ENCODE measurements at places on chromosomes 2 and 18.

DNA sequence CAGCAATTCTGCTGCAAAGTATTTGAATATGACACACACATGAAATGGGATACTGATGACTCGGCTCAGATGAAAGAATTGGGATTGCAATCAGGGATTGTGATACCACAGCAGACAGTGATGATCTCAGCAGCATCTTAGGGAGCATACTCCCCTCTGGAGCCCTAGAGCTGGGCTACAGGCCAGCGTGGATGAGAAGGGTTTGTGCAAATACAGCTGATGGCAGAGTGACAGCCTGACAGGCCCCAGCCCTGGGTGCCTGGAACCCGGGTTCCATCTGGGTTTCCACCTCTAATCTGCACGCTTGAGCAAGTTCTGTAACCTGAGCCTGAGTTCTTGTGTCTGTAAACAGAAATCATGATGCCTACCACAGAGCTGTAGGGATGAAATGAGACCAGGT, 418.0 kb downstream of the LRATD1 start:
- no peaks in the 10 kb centered on the region for H3K36me3 ChIP-seq
- H3K27me3 ChIP-seq = no peaks in the 10 kb centered on the region
- no peak for DNase-seq
- H3K4me3 ChIP-seq = no peak overlapping the region
- no peak overlapping the region for H3K27ac ChIP-seq

- no peak overlapping the region for H3K4me3 ChIP-seq
- H3K27ac ChIP-seq = no peak overlapping the region
- no peak for DNase-seq
- H3K4me1 ChIP-seq = peaks cover 40% of the 10 kb centered on the region
- H3K36me3 ChIP-seq = no peaks in the 10 kb centered on the region
These were observed 112.2 kb downstream of the MAP4K4 start for GRCh38 chr2:101809698-101810097.

DNA sequence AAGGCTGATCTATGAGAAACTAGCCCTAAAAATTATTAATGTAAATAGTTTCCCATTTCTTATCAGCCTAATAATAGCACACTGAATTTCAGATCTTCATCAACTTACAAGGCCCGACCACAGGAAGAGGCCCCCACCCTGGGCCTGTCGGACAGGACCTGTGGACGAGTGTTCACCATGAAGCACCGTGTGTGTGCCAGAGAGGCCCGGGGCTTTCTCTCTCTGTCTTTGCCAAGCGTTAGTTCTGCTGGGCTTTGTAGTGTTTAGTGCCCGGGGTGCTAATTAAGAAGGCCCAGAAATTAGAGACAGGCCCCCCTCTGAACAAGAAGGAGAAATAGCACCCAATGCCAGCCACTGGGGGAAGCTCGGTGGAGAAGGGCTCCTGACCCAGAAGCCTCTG, 265.7 kb downstream of the TWIST2 start:
- H3K4me1 ChIP-seq = no peaks in the 10 kb centered on the region
- no peak overlapping the region for H3K4me3 ChIP-seq
- peaks cover 18% of the 10 kb centered on the region for H3K36me3 ChIP-seq
- H3K27ac ChIP-seq = no peak overlapping the region
- no peaks in the 10 kb centered on the region for H3K27me3 ChIP-seq
- no peak for DNase-seq

GRCh38 chr2:71261534-71261933, 34.6 kb upstream of the PAIP2B start:
- H3K4me3 ChIP-seq = no peak overlapping the region
- no peaks in the 10 kb centered on the region for H3K27me3 ChIP-seq
- no peaks in the 10 kb centered on the region for H3K4me1 ChIP-seq

DNA sequence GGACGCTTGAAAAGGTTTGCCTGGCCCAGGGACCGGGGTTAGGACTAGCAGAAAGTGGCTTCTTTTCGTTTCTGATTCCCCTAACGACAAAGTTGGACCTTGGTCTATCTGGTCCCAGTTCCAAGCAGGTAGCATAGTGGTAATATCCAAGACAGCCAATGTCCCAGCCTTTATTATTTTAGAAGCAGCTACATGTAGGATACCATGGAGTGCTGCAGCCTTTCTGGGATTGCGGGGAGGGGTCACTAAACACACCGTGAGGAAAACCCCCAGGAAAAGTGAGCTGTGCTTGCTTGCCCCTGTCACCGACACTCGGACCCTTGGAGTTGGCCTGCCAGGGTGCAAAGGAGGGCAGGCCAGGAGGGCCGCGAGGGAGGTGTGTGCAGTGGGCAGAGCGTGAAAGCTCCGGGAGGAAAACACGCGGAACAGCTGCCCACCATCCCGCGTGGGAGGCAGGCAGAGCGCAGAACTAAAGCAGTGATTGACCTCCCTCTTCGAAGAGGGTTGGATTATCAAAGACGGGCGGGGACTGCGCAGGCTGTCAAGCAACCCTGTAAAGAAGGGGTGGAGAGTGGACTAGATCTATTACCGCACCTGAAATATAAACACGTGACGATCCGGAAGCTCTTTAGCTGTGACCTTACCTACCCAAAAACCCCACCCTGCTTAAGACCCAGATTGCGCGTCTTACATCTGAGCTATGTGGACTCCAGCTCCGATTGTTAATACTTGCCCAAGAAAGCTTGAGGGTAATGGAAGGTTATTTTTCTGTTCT, 624 bp upstream of the MAP4K3 start:
- DNase-seq = peak; percentile 61
- peak overlapping the region; percentile 71 for H3K4me3 ChIP-seq
- H3K27me3 ChIP-seq = no peaks in the 10 kb centered on the region
- H3K27ac ChIP-seq = peak overlapping the region; percentile 78

GRCh38 chr2:45806563-45807358, 155.3 kb downstream of the PRKCE start:
- DNase-seq = no peak
- H3K27me3 ChIP-seq = no peaks in the 10 kb centered on the region
- H3K4me3 ChIP-seq = no peak overlapping the region
- no peaks in the 10 kb centered on the region for H3K36me3 ChIP-seq
- peaks cover 10% of the 10 kb centered on the region for H3K4me1 ChIP-seq
- no peak overlapping the region for H3K27ac ChIP-seq

DNA sequence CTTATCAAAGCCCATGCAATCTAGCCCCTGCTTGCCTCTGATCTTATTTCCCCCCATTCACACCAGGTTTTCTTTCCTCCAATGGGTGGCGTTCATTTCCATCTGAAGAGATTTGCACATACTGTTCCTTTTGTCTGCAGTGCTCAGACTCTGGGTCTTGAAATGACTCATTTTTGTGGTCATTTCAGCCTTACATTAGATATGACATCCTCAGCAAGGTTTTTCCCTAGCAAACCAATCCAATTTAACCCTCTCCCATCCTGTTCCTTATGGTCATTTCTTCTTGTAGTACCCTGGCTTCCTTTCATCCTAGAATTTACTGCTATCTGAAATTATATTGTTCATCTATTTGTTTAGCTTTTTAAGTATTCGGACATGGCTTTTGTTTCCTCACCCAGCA, 42.5 kb upstream of the SCN1A start:
- H3K4me3 ChIP-seq = no peak overlapping the region
- DNase-seq = no peak
- H3K36me3 ChIP-seq = no peaks in the 10 kb centered on the region
- H3K27me3 ChIP-seq = no peaks in the 10 kb centered on the region
- no peaks in the 10 kb centered on the region for H3K4me1 ChIP-seq

DNA sequence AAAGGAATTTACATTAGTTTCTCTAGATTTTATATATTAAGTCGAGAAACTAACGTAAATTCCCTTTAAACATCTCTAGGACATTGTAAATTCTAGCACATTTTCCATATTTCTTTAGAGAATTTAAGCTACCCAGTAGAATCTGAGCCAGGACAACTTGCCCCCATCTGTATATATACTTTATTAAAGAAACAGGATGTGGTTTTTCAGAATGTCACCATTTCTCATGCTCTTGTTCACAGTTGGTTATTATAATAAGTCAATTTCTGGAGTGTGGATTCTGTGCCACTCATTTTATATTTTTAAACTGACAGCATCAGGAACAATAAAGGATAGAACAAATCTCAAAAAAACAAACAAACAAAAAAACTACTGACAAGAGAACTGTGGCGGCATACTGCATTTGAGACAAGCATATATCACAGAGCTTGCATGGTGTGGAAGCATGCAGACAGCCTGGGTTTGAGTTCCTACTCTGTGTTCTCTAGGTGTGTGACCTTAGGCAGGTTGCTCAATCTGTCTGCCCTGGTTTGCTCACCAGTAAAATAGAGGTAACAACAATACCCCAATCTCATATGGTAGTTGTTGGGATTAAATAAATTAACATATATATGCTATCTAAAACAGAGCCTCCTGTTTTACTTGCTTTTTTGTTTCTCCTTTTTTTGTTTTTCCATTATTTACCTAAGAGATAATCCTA, 61.4 kb upstream of the DNER start:
- no peak for DNase-seq
- peaks cover 89% of the 10 kb centered on the region for H3K36me3 ChIP-seq
- no peak overlapping the region for H3K4me3 ChIP-seq
- no peak overlapping the region for H3K27ac ChIP-seq
- peaks cover 12% of the 10 kb centered on the region for H3K4me1 ChIP-seq
- no peaks in the 10 kb centered on the region for H3K27me3 ChIP-seq

GRCh38 chr18:79019881-79020280, 40.3 kb downstream of the SALL3 start:
- no peaks in the 10 kb centered on the region for H3K4me1 ChIP-seq
- DNase-seq = no peak
- H3K36me3 ChIP-seq = no peaks in the 10 kb centered on the region
- H3K27ac ChIP-seq = no peak overlapping the region
- H3K27me3 ChIP-seq = peaks cover 4% of the 10 kb centered on the region

DNA sequence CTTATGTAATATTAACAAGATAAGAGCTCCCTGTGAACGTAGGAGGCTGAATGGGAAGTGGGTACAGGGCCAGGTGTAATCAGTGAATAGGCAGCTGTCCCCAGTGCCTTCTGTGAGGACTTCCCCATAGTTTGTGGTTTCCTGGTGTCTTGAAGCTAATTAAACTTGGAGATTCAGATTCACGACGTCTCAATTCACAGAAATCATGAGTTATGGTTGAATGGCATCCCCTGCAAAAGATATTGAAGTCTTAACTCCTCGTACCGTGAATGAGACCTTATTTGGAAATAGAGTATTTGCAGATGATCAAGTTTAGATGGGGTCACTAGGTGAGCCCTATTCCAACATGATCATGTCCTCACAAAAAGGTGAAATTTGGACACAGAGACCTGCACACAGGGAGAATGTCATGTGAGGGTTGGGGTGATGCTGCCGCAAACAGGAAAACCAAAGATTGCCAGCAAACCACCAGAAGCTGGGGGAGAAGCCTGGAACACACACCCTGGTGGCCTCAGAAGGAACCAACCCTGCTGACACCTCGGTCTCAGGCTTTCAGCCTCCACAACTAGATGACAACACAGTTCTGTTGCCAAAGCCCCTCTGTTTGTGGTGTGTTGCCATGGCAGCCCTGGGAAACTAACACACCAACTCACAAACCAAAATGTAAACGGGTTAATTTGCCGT, 13.2 kb downstream of the ARL4C start:
- peaks cover 4% of the 10 kb centered on the region for H3K27me3 ChIP-seq
- peak overlapping the region; percentile 59 for H3K27ac ChIP-seq
- no peak overlapping the region for H3K4me3 ChIP-seq
- H3K36me3 ChIP-seq = no peaks in the 10 kb centered on the region

GRCh38 chr2:168433527-168433926, 22.5 kb upstream of the CERS6 start:
- DNase-seq = no peak
- H3K4me1 ChIP-seq = no peaks in the 10 kb centered on the region
- no peaks in the 10 kb centered on the region for H3K27me3 ChIP-seq
- H3K27ac ChIP-seq = no peak overlapping the region
- H3K36me3 ChIP-seq = no peaks in the 10 kb centered on the region
- H3K4me3 ChIP-seq = no peak overlapping the region

DNA sequence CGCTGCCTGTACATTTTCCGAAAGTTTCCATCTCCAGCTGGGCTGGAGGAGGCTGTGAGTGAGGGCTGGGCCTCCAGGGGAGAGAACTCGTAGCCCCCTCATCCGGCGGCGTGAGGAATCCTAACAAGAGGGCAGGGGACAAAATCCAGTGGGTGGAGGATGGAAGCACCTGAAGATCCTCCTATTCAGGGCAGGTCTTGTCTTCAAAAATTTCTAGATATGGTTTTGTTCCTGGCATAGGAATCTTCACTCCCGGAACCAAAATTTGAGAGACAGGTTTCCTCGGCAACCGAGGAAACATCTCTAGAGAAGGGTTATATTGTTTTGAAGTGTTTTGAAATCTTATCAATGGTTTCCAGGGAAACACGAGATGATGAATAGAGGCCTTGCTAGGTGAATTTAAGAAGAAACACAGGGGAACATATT, 136.7 kb downstream of the SH3BP4 start:
- no peaks in the 10 kb centered on the region for H3K27me3 ChIP-seq
- no peaks in the 10 kb centered on the region for H3K4me1 ChIP-seq
- no peak for DNase-seq
- H3K27ac ChIP-seq = no peak overlapping the region
- no peaks in the 10 kb centered on the region for H3K36me3 ChIP-seq

- no peak overlapping the region for H3K27ac ChIP-seq
- H3K4me1 ChIP-seq = peaks cover 65% of the 10 kb centered on the region
- no peaks in the 10 kb centered on the region for H3K36me3 ChIP-seq
These were observed 141.3 kb upstream of the ID2 start for GRCh38 chr2:8540552-8541055.

- H3K36me3 ChIP-seq = no peaks in the 10 kb centered on the region
- H3K4me1 ChIP-seq = peaks cover 4% of the 10 kb centered on the region
- DNase-seq = no peak
- H3K27me3 ChIP-seq = no peaks in the 10 kb centered on the region
These were observed 177.6 kb downstream of the MTX2 start for GRCh38 chr2:176446718-176447414.

- H3K36me3 ChIP-seq = no peaks in the 10 kb centered on the region
- H3K27ac ChIP-seq = peak overlapping the region; percentile 60
- H3K27me3 ChIP-seq = no peaks in the 10 kb centered on the region
- H3K4me3 ChIP-seq = no peak overlapping the region
- peaks cover 33% of the 10 kb centered on the region for H3K4me1 ChIP-seq
These were observed 23.7 kb upstream of the SCYGR1 start for GRCh38 chr2:227411320-227411989.

GRCh38 chr2:96912346-96913116, 42.7 kb upstream of the SEMA4C start:
- H3K4me1 ChIP-seq = peaks cover 21% of the 10 kb centered on the region
- no peaks in the 10 kb centered on the region for H3K36me3 ChIP-seq
- DNase-seq = no peak
- no peaks in the 10 kb centered on the region for H3K27me3 ChIP-seq
- no peak overlapping the region for H3K27ac ChIP-seq

DNA sequence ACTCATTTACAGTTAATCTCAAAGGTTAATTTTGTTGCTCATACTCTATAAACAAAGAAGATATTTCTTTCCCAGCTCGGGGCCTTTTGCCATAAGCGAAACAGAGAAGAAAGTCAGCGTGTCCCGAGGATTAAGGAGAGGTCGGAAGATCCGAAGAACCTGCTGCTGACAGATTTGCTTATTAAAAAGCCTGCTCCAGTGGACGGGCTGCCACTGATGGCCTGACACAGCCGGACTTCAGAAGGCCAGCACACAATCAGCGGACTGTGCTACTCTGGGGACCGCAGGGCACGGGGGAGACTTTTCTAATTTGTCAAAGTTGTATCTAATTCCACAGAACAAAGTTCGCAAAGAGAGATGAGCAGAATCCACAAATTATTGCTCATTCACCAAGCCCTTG, 315.4 kb downstream of the ETAA1 start:
- H3K36me3 ChIP-seq = no peaks in the 10 kb centered on the region
- H3K27me3 ChIP-seq = no peaks in the 10 kb centered on the region
- no peak overlapping the region for H3K27ac ChIP-seq

All from B cell (primary cell).